Metanephros (tissue), 2 donors: ENCODE measurements at places on chromosomes 6 and 20. TPM values are rescaled to one million over a fixed set of nuclear protein-coding genes. Genes with fewer than 3 reads are reported as not detected.

Gene OR2H2
- total RNA-seq, result not detected

Gene BPIFA1
- not detected for total RNA-seq

Gene WFDC2
- total RNA-seq, result 77.5 TPM

Gene LTA
- not detected for total RNA-seq

Gene TRIM15
- total RNA-seq, result 0.47 TPM

Gene LBP
- total RNA-seq, result not detected

Gene EYA2
- total RNA-seq, result 1.1 TPM

Gene SLC17A1
- 14.0 TPM for total RNA-seq

Gene PXDC1
- total RNA-seq, result 22.7 TPM

Gene CST3
- total RNA-seq, result 253 TPM

Gene CDH4
- total RNA-seq, result 4.8 TPM

Gene ME1
- 2.3 TPM for total RNA-seq

Gene SLC35D3
- total RNA-seq, result 0.12 TPM

Gene SLC26A8
- total RNA-seq, result 0.29 TPM

Gene LY86
- total RNA-seq, result 4.1 TPM

Gene MICAL1
- 29.0 TPM for total RNA-seq

Gene CLVS2
- 0.18 TPM for total RNA-seq

Gene HCK
- total RNA-seq, result 11.8 TPM

Gene PTPRK
- 87.8 TPM for total RNA-seq

Gene SOBP
- total RNA-seq, result 20.4 TPM

Gene IL17F
- not detected for total RNA-seq

Gene KDM1B
- total RNA-seq, result 19.0 TPM

Gene GGTLC1
- total RNA-seq, result not detected

Gene PLA2G7
- 2.0 TPM for total RNA-seq

Gene AHI1
- total RNA-seq, result 40.1 TPM

Gene CLPSL2
- total RNA-seq, result not detected

Gene ZNF343
- 23.6 TPM for total RNA-seq

Gene ZNF165
- 3.0 TPM for total RNA-seq

Gene SLC17A3
- total RNA-seq, result 0.12 TPM

Gene PROKR2
- not detected for total RNA-seq

Gene CST4
- not detected for total RNA-seq

Gene ARHGAP40
- 0.53 TPM for total RNA-seq

Gene PI3
- total RNA-seq, result not detected

Gene FOXF2
- 0.18 TPM for total RNA-seq

Gene RIMS1
- total RNA-seq, result 3.2 TPM

Gene ZBTB12
- 14.4 TPM for total RNA-seq
